Fibroblast of pulmonary artery (primary cell): ENCODE measurements at places on chromosomes 16 and 17.

DNA sequence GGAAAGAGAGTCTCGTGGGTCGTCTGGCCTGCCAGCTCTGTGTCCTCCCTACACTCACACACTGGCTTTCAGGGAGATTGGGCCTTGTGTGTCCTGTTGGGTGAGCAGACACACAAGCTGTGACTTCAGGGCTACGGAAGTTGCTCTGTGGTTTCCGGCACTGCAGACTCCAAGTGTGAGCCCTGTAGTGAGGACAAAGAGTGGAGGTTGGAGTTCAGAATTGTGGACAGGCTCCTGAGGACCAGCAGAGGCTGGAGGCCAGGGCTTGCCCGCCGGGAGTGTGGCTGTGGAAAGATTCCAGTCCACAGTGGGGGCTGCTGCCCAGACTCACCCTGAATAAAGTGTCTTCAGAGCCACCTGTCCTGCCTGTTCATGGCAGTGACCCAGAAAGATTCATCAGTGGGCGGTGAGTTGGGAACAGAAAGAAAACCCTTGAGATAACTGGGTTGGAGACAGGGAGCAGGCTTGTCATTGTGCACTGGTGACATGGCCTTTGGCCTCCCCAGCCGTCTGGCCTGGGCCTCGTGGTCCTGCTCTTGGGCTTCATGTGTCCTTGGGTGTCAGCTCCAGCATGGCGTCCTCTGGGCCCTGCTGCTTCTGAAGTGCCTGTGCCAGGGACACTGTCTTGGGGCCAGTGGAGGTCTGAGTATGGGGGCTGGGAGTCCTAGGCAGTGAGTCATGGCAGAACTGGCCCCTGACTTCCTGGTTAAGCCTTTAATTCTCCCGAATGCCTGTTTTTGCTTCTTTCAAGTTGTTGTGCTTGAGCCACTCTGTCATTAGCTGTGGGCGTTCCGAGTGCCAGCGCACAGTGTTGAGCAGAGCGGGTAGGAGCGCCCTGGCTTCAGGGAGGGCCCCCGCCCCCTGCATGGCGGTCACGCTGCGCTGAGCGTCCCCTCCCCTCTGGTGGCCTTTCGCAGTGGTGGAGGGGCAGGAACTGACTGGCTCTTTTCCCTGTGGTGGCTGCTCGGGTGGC is 19.9 kb upstream of the ZNF750 start:
- peak; percentile 60 for DNase-seq

DNA sequence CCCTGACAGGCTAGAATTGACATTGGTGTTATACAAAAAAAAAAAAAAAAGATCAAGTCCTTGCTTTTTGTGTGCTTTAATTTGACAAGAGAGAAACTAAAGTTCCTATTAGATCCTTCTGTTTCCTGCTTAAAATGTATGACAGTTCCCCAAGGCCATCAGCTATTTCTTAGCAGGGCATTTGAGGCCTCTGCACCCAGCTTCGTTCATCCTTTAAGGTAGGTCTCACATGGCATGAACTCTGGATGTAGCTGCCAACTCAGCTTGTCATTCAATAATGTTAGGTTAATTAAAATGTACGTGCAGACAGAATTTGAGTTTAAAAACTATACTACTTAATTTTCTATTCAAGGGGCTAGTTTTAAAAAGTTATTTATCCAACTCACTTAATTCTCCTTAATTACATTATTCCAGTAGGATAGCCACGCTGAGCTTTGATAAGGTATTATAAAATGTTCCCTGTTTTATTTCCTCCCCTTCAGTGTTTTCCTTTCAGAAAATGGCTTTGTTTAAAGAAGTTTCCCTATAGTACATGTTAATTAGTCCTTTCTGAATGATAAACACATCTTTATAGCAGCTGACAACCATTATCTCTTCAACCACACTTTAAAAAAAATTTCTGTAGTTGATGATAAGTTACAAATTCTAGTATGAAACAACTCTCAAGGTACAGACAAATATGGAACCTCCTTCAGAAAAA is 1.2 kb upstream of the RFFL start:
- DNase-seq, result no peak

DNA sequence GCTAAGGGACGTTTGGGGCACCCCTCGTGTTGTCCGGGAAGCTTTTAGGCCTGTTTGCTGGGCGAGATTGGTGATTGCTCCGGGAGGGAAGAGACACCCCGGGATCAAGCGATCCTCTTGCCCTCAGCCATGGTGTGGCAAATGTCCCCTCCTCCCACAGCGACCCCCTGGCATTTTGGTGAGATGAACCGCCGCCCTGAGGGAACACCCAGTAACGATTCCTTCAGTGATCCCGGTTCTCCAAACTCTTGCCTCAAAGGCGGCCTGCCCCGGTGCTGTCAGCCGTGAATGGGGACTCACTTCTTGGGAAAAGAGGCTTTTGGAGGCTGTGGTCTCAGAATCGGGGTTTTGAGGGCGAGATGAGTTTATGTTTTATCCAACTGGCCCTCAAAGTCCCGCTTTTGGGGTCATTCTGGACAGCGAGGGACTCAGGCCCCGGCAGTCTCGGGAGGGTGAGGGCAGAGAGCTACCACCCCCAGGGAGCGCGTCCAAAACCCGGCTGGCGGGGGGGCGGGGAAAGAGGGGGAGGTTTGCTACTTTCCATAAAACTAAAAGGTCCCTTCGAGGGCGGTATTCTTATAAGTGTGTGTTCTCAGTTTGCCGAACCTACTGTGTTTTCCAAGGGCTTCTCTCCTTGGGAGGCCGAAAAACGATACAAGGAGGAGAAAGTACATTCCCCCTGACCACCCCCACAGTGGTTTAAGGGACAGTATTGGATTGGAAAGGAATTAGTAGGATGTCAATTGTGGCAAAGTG is 232.7 kb downstream of the MRTFB start:
- no peak for DNase-seq

GRCh38 chr16:56580391-56581048 is 8.8 kb upstream of the MT3 start:
- DNase-seq, result no peak

- no peak for DNase-seq
Measured at GRCh38 chr17:33113276-33113990, 121.8 kb downstream of the SPACA3 start.
